NCI-H1694 (cell line): ENCODE measurements at places on chromosomes 12 and 14.

GRCh38 chr14:96097752-96098151 is 58.6 kb downstream of the C14orf132 start:
- no peak for DNase-seq

DNA sequence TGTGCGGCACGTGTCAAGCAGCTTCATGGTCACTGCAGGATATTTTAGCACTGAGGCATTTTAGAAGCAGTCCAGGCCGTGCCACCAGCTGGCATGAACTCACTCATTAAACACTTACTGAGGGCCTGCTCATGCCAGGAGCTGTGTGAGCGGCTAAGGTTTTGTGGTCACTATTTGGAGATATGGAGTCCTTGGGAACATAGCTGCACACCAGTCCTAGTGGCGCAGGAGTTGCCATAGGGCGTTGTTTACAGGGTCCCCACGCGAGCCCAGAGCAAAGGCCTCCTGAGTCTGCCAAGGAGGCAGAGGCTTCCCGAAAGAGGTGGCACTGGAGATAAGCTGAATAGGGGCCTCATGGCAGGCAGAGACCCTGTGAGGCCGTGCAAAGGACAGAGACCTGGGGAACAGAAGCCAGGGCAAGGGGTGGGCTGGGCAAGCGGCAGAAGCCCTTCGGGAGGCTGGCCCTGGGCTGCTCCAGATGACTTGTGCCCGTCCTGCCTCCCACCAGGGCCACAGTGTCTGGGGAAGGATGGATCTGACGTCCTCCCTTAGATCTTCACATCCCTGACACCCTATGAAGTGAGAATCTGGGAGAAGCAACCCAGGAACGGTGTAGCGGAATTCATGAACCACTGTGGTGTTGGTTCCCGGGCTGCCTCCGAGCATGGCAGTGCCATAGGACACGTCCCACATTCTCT is 38.9 kb downstream of the SFSWAP start:
- DNase-seq = no peak

- DNase-seq = no peak
These were observed 283.6 kb downstream of the CACNA1C start for GRCh38 chr12:2336409-2336829.

GRCh38 chr14:91843437-91843836 is 23.9 kb downstream of the TC2N start:
- no peak for DNase-seq

- DNase-seq = peak; percentile 13
These were observed 278.0 kb downstream of the CEP128 start for GRCh38 chr14:80663541-80663940.

DNA sequence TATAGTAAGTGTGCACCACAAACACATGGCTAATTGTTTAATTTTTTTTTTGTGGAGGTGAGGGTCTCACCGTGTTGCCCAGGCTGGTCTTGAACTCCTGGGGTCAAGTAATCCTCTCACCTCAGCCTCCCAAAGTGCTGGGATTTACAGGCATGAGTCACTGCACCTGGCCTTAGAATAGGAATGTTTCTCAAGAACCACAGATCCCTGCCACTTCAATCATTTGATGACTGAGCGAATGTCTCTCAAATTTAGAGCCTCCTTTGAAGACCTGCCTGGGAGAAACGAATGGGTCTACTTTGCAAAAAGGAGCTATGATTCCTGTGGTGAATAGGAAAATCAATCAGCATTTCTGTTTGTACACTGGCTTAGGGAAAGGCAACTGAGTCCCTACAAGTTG is 33.5 kb upstream of the CHST11 start:
- no peak for DNase-seq

DNA sequence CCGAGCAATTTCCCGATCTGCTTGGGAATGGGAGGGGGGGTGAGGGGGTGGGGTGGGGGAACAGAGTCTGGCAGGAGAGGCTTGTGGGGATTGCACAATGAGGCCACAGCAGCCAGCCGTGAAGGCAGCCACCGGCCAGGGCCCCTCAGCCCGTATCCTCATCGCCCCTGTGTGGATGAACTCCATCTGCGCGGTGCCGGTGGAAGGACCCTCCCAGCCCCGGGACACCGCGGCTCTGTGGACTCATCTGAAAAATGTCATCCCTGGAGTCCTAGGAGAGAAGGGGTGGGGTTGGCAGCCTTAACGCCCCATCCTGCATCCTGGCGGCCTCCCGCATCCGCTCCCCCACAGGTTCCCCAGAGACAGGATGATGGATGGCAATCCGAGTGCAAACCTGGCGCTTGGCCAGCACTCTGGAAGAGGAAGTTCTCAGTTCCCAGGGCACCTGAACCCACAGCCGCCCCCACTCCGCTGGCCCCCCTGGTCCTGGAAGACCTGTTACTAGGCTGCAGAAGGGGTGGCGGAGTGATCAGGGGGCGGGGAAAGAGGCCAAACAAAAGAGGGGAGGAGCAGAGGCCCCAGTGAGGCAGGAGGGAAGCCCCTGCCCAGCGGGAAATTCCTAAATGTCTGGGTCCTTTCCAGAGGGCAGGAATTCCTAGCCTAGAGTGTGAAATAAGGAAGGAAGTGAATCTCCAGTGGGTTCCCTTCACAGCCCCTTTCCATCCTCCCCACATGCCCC is 1.2 kb upstream of the TNFAIP2 start:
- DNase-seq = peak; percentile 97

DNA sequence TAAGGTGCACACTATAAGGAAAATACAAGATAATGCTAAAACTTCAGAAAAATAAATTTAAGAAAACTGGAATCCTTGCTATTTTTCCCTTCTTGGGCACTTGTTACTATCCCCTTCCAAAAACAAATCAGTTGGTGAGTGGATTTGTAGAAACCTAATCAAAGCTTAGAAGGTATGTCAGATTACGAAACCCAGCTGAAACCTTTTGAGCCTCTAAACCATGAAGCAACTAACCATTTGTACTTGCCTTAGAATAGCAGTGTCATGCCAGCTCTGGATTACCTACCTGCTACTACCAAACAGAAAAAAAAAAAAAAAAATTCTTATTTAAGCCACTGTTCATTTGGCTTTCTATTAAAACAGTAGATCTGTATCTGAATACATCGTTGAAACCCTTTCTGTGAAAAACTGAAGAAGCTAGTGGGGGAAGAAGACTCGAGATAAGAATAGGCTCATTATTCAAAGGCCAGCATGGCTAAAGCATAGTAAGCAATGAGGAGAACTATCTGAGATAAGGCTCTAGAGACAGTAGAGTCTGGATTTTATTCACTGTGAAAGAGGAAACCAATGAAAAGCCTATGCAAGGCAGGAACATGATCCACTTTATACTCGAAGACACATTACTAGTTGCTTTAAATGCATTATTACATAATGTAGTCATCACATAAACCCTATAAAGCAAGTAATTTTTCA is 30.2 kb downstream of the OSBPL8 start:
- DNase-seq = no peak

DNA sequence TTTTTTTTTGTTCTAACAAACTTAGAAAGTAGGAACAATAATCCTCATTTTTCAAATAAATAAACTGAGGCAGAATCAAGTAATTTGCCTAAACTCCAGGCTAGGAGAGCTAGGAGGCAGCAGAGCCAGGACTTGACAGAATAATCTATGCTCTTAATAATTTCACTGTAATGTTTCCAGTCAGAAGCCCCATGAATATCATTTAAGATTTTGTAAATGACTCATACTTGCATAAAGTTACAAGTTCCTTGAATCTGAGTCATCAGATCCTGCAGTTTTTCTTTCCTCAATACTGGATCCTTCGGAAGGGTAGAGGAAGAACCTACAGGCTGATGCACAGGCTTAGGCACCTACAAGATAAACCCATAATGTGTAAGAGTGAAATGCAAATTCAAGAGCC is 29.0 kb downstream of the CAPRIN2 start:
- no peak for DNase-seq

DNA sequence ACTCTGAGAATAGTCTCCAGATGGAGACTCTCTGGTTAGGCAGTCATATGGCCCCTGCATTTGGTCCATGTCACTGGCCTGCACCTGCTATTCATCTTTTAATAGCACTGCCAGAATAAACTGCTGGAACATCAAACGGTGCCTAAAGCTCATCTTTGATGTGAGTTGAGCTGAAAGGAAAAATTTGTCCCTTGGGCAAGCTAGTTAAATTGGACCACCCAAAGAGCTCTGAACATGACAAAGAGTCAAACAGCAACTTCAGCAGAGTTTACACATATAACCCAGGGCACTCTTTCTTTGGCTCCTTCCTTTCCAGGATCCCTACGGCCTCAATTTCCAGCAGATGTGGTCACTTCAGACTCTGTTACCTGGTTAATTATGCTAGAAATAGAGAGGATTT is 269.9 kb downstream of the RPL10L start:
- no peak for DNase-seq

- DNase-seq = no peak
These were observed 93.7 kb downstream of the RMST start for GRCh38 chr12:97556302-97556779.

- DNase-seq = no peak
These were observed 208.8 kb upstream of the EEA1 start for GRCh38 chr12:93137656-93138612.

- DNase-seq = no peak
These were observed 707.9 kb downstream of the AACS start for GRCh38 chr12:125773033-125773640.

- no peak for DNase-seq
These were observed 86.6 kb downstream of the CDK17 start for GRCh38 chr12:96313606-96314005.

- no peak for DNase-seq
These were observed 98.9 kb downstream of the RPS29 start for GRCh38 chr14:49487238-49487637.
